Fibroblast of skin of right biceps (primary cell): ENCODE measurements at places on chromosomes 7 and 10.

GRCh38 chr7:94561841-94562514 is 52.4 kb downstream of the CASD1 start:
- peak; percentile 31 for DNase-seq

- DNase-seq, result peak; percentile 35
Observed at GRCh38 chr7:76352193-76352592, 6.6 kb downstream of the YWHAG start.

DNA sequence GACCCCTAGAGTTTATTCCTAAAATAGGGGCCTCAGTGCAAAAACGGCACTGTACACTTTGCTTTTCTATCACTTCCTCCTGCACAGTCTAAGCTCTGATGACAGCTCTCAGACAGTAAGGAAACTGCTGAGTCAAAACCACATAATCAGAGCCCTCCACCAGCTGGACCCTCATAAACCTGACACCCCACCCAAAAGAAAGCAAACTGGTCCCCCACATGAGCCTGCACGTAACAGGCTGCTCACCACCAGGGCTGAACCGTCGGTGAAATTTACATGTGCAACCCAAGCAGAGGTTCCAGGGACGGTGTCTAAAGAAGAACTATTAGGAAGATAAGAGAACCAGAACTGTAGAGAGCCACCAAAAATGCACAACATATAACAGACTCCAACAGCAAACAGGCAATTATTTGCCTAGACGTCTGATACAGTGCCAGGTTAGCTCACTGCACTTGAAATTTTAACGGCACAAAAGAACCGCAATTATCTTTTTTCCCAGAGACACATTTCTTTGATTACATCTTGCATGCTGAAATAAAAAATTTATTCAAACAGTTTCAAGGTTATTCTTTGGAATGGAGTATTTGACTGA is 19.6 kb downstream of the SGMS1 start:
- peak; percentile 59 for DNase-seq

- peak; percentile 93 for DNase-seq
Observed at GRCh38 chr10:99775850-99776249, 6.6 kb upstream of the ABCC2 start.

- peak; percentile 41 for DNase-seq
Observed at GRCh38 chr10:123622381-123622780, 43.8 kb upstream of the GPR26 start.

DNA sequence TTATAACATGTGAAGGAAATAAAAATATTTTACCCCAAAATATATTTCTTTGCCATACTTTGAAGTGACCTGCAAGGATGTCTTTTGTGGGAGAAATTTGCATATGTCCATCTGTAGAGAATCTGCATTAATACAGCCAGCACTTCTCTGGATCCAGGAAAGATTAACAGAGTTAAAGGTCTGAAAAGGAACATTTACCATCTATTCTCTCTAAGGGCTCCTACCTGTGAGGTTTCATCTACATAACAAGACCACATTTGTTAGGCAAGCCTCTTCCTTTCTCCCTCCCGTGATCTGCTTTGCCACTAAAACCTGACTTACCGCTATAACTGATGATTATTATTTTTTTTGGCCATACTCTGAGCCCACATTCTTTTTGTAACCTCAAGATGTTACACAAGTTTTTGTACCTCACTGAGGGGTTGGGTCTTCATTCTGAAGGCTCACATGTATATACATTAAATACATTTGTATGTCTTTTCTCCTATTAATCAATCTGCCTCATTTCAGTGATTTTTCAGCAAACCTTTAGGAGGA is 129.4 kb downstream of the AKR1D1 start:
- no peak for DNase-seq

DNA sequence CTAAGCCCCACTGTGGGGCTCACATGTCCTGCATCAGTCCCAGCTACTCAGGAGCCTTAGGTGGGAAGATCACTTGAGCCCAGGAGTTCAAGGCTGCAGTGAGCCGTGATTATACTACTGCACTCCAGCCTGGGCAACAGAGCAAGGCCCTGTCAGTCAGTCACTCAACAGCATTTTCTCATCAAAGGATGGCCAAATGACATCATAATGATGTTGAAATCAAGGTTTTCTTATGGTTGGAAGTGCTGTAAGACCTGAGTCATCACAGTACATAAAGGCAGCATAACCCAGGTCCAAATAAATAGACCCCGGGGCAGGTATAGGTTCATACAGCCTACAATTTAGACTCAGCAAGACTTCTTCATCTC is 341.1 kb downstream of the PARD3 start:
- DNase-seq, result peak; percentile 41

DNA sequence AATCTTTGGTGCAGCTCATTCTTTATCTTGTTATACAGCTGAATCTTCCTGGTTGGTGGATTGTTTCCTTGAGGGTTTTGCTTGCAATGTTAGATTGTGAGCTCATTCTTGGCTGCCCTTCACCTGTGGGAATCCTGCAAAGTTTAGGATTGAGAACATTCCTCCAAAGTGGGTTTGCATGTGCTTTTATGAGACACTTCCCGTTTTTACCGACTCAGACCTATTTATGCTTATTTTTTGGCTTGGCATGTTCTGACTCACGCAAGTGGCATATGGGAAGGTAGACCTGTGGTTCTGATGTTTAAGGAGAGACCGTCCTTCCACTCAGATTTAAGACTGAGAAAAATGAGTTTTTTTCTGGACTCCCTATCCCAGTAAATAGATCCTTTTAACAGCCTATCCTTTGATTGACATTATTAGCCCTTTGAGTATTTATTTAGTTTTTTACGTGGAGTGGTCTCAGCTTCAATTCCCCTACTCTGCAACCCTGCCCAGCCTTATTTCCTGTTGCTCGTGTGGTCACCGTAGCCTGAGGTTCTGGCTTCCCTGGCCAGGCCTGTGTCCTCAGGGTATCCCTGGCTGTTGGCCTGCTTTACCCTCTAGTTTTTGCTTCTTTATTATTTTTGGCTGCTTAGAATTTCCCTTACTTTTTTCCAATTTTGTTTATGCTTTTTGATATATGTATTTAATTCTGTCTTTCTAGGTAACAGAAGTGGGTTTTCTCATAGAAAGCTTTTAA is 13.4 kb upstream of the PRF1 start:
- peak; percentile 25 for DNase-seq

- DNase-seq, result no peak
Observed at GRCh38 chr7:27125986-27126394, 4.6 kb downstream of the HOXA4 start.

- DNase-seq, result peak; percentile 93
Observed at GRCh38 chr7:111835066-111835465, 272.8 kb upstream of the IMMP2L start.
